ENCODE measurements at places on chromosomes 7 and 10.
A peak's percentile ranks its signal among the peaks of the same experiment; 100 is the strongest.

- no peak for DNase-seq
These were observed 98.2 kb downstream of the TNS3 start for GRCh38 chr7:47483604-47484273.

DNA sequence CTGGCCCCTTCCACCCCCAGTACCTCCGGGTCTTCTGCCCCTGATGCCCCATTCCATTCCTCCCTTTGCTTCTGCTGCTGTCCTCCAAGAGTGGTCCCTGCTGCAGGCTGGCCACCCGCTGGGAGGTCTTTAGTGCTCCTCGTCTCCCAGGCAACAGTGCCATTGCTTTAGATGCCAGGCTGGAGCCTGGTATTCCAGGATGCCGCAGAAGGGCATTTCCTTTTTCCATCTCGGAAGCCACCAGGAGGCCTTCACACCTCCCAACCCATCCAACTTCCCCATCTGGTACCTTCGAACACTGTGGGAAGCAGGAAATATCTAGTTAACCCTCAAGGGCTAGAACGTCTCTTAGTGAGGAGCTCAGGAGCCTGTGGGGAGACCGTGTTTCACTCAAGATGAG, 92.9 kb upstream of the DUSP5 start:
- DNase-seq: no peak

DNA sequence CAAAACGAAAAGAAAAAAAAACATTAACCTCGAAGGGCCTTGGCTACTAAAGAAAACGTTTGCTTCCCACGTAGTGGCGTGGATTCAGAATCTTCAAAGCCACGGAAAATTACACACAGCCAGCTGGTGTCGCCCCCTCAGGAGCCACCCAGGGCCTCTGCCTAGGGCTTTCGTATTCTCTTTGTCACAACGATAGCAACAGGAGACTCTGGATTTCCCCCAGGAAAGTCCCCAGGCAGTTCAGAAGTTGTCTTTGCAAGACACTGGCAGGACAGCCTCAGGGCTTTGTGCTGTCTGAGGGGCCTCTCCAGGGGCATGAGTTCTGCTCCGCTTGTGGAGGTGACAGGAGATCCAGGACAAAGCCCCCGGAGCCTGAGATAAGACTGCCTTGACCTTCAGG, 150.2 kb upstream of the INSYN2A start:
- no peak for DNase-seq

DNA sequence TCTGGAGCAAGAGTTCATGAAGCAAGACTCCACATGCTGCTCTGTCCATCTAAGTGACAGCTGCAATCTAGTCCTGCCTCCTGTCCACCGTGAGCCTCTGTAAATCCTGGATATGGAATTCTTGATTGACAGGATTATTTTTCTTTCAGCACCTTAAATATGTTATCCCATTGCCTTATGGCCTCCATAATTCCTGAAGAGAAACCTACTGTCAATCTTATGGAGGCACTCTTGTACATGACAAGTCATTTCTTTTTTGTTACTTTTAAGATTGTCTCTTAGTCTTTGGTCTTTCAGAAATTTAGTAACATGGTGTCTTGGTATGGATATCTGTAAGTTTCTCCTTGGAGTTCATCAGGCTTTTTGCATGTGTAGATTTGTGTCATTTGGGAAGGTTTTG, 82.8 kb downstream of the NPSR1 start:
- DNase-seq: no peak

- no peak for DNase-seq
These were observed 70.2 kb downstream of the PDIA4 start for GRCh38 chr7:148958061-148958460.

GRCh38 chr10:82319562-82319961, 444.6 kb downstream of the NRG3 start:
- no peak for DNase-seq

DNA sequence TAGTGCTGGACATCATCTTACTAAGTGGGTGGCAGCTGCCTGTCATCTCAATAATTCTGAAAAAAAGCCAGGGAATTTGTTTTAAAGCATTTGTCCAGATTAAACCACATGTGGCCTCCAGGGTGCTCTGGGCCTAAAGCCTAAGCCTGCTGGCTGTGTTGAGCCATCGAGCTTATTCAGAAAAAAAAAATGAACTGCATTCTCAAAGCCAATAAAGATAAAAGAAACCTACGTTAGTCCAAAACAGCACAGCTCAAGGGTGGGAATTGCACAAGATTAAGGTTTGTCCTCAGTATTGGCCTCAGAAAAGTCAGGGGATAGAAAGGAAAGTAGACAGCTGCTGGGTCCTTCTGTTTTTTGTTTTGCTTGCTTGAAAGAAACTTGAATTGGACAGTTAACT, 22.6 kb upstream of the PRTFDC1 start:
- DNase-seq: no peak

GRCh38 chr7:47371733-47372368, 210.1 kb downstream of the TNS3 start:
- DNase-seq: no peak

DNA sequence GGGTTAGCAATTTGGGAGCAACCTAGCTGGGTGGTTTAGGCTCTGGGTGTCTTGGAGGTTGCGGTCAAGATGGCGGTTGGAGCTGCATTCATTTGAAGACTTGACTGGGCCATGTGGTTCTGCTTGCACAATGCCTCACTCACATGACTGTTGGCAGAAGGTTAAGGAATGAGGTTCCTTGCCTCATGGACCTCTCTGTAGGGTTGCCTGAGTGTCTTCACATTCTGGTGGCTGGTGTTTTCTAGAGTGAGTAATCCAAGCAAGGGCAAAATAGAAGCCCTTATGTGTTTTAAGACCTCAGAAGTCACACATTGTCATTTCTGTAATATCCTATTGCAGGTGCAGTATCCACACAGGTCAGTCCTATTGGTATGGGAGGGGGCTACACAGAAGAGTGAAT, 52.0 kb downstream of the CDK14 start:
- no peak for DNase-seq

DNA sequence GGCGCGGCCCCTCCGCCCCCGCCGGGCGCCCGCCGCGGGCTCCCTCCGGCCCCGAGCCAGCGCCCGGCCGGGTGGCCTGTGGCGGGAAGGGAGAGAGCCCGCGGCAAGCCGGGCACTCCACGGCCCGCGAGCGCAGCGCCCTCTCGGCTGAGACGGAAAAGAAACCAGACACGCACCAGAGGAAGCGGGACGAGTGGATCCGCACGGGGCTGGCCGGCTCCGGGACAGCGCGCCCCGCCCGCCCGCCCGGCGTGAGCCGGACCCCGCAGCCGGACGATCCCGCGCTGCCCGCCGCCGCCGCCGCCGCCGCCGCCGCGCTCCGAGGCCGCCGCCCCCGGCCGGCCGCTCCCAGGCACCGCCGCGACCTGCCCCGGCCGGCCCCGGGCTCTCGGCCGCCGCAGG, 300 bp downstream of the ARHGAP21 start:
- DNase-seq: peak; percentile 57

GRCh38 chr10:112677689-112678088, 230.7 kb downstream of the VTI1A start:
- no peak for DNase-seq

DNA sequence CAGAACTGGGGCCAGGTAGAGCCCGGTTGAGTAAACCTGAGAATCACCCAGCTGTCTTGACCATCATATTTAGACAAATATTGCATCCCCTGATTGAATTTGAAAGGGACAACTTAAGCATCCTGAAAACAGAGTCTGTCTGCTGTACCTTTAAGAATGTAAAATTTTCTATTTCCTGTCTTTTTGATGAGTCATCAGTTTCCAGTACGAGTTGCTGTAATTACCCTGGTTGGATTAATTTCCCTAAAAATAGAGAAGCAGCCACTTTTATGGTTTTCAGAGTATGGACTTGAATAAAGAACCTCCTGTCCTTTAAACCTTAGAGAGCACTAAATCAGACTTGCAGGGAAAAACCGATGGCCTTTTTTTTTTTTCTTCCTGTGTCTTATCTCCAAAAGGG, 164.6 kb upstream of the SH2B2 start:
- no peak for DNase-seq

- no peak for DNase-seq
These were observed 135.7 kb downstream of the MAGI2 start for GRCh38 chr7:79317728-79318127.

DNA sequence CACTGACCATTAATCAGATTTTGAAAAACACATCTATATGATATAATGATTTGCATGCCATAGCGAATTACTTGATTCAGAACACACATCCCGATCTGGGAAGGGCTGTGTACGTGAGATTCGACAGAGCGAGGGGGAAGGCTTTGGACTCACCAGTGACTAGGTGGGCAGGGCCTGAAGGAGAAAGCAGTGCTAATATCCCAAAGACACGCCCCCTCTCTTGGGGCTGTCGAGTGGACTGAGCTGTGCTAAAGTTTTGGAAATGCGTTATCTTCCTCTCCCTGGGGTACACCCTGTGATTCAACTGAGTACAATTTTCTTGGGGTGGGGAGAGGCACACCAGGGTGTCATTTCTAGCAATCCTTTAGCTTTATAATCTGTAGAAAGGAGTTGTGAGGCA, 1.8 kb downstream of the LRRC17 start:
- DNase-seq: no peak

DNA sequence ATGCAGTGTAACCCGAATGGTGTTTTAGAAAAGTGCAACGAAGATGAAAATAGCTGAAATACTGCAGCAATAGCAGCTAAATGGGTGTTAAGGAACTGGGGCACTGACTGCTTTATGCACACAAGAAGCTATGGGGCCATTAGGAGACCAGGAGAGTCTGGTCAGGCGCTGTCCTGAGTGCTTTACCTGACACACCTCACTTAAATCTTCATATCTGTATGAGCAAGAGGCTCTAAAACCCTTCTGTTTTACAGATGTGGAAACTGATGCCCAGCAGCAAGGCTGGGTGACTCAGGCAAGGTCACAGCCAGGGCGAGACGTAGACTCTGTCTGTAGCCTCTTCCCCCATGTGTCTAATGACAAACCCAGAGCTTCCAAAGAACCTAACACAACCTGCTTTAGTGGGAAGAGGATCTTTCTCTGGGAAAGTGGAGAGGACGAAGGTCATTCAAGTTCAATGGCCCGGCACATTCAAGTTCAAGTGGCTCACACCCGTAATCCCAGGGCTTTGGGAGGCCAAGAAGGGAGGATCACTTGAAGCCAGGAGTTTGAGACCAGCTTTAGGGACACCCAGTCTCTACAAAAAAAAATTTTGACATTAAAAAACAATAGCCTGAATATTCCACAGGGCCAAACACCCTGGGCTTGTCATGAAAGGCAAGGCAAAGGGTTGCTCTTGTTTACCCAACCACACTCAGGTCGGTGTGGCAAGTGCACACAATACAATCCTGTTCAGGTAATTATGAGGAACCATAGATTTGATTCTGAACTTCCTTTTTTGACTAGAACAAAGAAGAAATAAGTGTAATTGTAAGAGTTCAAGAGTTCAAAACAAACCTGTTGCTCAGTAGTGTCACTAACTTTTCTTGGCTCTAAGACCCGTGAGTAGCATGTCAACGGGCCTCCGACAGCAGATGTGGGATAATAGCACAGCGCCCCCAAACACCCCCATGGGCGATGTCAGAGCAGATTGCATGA, 53.7 kb upstream of the KLF6 start:
- DNase-seq: no peak

DNA sequence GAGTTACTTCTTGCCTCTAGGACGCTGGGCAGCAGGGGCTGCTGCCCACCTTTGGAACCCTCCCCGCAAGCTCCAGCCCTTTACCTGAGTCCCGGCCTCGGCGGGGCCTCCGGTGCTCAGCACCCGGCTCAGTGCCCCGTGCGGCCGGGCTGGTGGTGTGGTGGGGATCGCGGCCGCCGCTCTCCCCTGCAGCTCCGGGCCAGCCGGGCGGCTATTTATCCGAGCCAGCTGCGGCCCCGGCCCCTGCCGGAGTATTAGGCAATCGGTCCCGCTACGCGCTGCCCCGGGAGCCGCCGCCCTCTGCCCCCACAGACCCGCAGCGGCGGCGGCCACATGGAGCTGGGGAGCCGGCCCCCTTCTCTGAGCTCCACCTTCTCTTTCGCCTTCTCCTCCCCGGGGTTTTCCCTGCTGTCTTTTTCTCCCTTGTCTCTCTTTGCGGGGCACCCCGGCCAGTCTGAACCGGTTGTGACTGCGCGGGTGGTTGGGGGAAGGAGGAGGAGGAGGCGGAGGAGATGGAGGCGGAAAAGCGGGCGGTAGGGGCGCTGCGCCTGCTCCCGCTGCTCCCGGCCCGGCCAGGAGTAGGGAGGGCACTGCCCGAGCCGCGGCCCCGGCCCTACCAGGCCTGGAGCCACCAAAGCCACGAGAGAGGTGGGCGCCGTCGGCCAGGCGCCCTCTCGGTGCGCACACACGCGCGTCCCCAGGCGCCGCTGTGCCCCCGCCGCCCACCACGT, at the start of gene SLC16A9:
Gene SLC16A9, minus strand, starts transcription at position 456 of the 731 bp plus-strand sequence. CDS start 25,559 bp downstream, outside the sequence.
- peak; percentile 69 for DNase-seq

DNA sequence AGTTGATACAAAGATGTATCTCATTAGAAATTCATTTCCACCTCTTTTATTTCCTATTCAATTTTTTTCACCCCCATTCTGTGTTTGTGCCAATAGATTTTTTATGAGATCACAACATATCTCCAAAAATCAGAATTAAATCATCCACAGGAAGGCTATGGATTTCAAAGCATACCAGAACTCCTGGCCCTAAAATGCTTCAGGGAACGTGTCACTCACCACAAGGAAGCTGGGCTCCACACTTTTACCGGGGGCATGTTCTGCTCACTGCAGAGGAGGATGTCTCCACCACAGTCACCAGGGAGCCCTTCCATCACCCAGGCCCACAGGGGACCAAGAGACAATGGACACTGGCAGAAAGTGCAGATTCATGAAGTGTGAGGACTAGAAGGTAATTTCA, 456.8 kb downstream of the KCNMA1 start:
- DNase-seq: no peak

DNA sequence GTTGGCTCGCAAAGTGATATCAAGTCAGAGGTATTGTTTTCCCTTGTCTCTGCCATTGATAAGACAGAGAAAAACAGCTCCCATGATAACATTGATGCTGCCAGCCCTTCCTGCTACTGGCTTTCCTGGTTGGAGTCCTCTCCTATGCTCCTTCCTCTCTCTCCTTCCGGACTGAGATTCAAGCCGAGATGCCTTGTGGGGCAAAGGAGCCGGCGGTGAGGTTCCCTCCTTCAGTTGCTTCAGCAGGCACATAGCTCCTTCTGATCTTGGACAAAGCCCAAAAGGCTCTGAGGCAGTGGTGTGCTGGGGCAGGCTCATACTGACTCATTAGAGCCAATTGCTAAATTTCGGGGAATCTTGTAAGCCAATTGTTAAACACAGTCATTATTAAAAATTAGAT, 8.8 kb upstream of the ZCCHC24 start:
- no peak for DNase-seq

DNA sequence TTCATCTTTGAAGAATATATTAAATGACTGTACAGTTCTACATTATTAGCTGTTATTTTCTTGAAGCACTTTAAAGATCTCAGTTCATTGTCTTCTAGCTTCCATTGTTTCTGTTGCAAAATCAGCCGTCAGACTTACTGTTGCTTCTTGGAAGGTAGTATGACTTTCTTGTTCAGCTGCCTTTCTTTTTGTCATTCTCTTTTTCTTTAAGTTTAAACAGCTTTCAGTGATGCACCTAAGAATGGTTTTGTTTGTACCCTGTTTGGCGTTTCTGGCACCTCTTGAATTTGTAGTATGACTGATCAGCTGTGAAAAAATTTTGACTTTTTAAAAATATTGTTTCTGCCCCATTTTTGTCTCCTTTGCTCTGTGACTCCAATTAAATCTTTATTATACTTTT, 9.3 kb downstream of the MKLN1 start:
- DNase-seq: no peak

All from activated T-cell treated with anti-CD3 and anti-CD28 coated beads, Interleukin-2, amount 50 U/mL, for 24 hours (primary cell).